ENCODE measurements at places on chromosomes 7 and 10. TPM values are rescaled to one million over a fixed set of nuclear protein-coding genes. Genes with fewer than 3 reads are reported as not detected.

IKZF1 gene
- 1.8 TPM for polyA plus RNA-seq

GRCh38 chr7:37782166-37782565 lies 66.2 kb upstream of the NME8 start:
- no peaks in the 10 kb centered on the region for H3K27me3 ChIP-seq
- H3K4me3 ChIP-seq: no peak overlapping the region
- H3K36me3 ChIP-seq: no peaks in the 10 kb centered on the region
- DNase-seq: no peak
- no peak overlapping the region for H3K27ac ChIP-seq

AGR2 gene
- polyA plus RNA-seq: 79.2 TPM

MMD2 gene
- polyA plus RNA-seq: not detected

- no peaks in the 10 kb centered on the region for H3K27me3 ChIP-seq
- H3K36me3 ChIP-seq: no peaks in the 10 kb centered on the region
- H3K4me1 ChIP-seq: no peaks in the 10 kb centered on the region
- no peak for DNase-seq
- no peak overlapping the region for H3K27ac ChIP-seq
These were observed 78.3 kb downstream of the ST8SIA6 start for GRCh38 chr10:17375936-17376584.

DNA sequence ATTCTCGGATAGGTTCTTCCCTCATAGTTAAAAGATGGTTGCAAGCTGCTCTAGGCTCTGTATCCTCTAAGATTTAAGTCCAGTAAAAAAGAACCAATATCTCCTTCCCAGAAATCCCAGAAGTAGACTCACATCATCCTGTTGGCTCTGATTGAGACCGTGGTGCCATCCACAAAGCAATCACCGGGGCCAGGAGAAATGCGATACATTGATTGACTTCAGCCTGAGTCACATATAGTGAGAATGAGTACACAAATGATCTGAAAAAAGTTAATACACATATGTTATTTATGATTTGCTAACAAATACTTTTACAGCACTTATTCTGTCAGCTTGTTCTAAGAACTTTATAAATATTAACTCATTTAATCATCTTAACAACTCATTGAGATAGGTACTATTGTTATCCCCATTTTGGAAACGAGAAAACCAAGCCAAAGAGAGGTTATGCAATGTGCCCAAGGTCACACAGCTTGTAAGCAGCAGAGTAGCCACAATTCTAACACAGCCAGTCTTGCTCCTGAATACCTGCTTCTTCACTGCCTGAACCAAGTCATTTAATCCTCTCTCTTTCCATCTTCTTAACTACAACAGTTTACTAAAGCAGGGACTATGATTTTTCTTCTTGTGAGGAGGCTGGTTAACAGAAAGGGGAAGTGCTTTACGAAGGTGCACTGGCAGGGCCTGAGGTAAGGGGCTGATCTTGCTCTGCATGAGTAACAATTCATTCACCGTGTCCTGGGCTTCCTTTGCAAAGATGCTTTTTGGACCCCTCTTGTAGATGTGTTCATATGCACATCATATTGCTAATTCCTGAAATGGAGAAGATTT lies 177.0 kb downstream of the REEP3 start:
- H3K27me3 ChIP-seq: no peaks in the 10 kb centered on the region
- no peak overlapping the region for H3K27ac ChIP-seq
- no peaks in the 10 kb centered on the region for H3K36me3 ChIP-seq

DNA sequence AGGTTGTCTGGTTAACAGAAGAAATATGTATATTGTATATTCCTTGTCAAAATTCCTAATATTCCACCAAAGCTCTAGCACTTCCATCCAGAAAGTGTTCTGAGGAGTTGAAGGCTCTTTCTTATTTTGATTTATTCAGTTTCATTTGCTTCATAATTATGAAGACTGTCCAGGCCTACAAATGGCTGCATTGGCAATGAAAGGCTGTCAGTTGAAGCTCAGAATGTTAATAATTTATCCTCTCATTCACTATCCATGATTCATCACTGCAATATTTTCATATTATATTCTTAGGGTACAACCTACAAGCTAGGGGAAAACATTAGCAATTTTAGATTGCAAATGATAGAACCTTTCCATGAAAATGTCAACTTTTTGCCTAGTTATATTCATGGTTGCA lies 57.3 kb downstream of the ARID5B start:
- H3K4me3 ChIP-seq: no peak overlapping the region
- no peak overlapping the region for H3K27ac ChIP-seq
- H3K36me3 ChIP-seq: peaks cover 10% of the 10 kb centered on the region
- no peak for DNase-seq
- no peaks in the 10 kb centered on the region for H3K27me3 ChIP-seq

PTF1A gene
- not detected for polyA plus RNA-seq

DNA sequence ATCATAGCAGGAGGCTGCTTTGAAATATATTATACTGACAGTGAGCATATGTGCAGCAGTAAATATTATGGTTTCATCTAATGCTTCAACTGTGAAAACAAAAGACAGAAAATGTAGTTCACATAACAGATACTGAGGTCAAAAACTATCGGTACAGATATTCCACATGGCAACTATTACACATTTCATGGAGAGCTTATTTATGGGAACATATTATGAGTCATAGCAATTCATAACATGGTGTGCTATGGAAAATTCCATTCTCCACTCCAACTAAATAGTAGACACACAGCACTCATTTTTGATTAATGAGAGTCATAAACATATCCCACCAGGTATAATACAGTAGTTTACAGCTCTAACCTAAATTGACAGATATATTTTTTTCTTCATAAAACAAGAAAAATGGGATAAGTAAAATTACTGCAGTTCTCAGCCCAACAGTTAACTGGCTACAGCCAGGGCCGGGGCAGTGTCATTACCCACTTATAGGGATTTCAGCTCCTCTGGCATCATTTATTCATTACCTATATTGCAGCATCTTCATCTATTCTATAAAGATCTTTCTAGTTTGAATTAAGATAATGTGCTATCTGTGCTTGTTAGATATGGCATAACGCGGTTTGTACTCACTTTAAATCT lies 475.6 kb upstream of the KLF6 start:
- DNase-seq: no peak
- no peak overlapping the region for H3K4me3 ChIP-seq
- no peak overlapping the region for H3K27ac ChIP-seq
- H3K27me3 ChIP-seq: no peaks in the 10 kb centered on the region
- no peaks in the 10 kb centered on the region for H3K36me3 ChIP-seq

DNA sequence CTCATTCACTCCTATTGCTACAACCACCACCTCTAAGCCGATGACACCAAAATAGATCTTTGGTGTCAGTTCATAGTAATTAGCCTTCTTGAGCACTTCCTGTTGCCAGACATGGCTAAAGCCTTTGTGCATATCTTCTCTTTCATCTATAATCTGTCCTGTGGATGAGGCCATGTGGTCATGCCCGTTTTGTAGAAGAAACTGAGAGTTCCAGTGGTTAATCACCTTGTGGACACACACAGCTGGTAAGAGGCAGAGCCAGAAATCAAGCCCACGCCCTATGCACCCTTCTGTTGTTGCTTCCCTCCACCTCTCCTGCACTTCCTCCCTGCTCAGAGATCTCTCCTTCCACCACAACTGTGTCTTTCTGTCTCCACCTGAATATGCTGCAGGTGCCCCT lies 285.1 kb upstream of the PFKP start:
- H3K27me3 ChIP-seq: no peaks in the 10 kb centered on the region
- H3K4me3 ChIP-seq: no peak overlapping the region
- H3K4me1 ChIP-seq: no peaks in the 10 kb centered on the region

CYP2E1 gene
- not detected for polyA plus RNA-seq

GPR146 gene
- polyA plus RNA-seq: 1.1 TPM

GRCh38 chr7:82805527-82805960 lies 357.1 kb downstream of the PCLO start:
- H3K4me1 ChIP-seq: no peaks in the 10 kb centered on the region
- H3K4me3 ChIP-seq: no peak overlapping the region
- H3K36me3 ChIP-seq: no peaks in the 10 kb centered on the region
- DNase-seq: no peak

DNA sequence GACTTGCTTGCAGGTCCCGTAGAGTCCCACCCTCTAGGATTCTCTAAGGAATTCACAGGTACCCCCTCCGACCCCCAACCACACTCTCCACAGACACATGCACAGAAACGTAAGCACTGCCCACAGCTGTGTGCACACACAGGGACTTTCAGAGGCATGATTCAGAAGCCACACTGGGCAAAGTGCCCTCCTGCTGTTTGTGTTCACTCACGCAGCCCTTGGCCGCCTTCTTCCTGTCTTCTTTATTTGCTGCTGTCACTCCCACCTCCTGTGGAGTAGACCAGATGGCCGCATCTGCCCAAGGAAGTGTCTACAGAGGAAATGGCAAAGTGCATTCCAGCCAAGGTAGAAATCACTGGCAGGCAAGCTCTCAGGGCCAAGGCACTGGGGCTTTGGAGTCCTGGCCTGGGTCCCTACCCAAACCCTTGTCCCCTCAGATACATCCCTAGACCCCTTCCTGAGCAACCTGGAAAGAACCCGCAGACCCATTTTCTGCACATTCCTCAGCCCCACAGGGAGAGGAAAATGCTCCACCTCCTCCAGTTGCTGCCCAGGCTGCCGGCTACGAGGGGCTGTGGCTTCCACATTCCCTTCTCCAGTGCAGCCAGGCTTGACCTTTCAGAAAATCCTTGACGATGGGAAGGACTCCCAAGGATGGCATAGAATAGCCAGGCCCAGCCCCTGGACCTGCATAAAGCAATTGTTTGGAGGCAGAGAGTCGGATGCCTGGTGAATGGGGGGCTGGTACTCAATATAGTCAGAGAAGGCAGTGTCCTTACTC lies 21.6 kb upstream of the GIMAP8 start:
- no peak overlapping the region for H3K4me3 ChIP-seq
- H3K27me3 ChIP-seq: no peaks in the 10 kb centered on the region
- no peak overlapping the region for H3K27ac ChIP-seq
- no peaks in the 10 kb centered on the region for H3K4me1 ChIP-seq
- H3K36me3 ChIP-seq: no peaks in the 10 kb centered on the region

SLIT1 gene
- under 0.01 TPM for polyA plus RNA-seq

DNA sequence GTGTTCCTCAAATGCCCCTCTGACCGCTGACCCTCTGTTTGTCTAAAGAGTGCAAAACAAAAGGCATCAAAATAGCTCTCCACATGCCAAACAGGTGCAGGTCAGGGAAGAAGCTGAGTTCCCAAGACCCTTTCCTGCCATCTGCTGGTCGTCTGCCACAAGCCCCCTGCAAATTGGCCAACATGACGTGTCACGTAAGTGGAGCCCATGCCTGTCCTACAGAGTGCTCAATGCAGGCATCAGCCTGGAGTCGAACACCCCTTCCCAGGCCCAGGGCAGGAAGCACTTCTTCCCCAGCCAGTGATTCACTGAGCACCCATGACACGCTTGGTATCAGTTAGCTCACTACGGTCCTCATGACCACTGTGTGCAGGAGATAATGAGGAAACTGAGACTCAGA lies 14.1 kb downstream of the TMEM72 start:
- no peaks in the 10 kb centered on the region for H3K36me3 ChIP-seq
- H3K27me3 ChIP-seq: no peaks in the 10 kb centered on the region
- no peak overlapping the region for H3K4me3 ChIP-seq
- no peak overlapping the region for H3K27ac ChIP-seq
- peaks cover 4% of the 10 kb centered on the region for H3K4me1 ChIP-seq

DNA sequence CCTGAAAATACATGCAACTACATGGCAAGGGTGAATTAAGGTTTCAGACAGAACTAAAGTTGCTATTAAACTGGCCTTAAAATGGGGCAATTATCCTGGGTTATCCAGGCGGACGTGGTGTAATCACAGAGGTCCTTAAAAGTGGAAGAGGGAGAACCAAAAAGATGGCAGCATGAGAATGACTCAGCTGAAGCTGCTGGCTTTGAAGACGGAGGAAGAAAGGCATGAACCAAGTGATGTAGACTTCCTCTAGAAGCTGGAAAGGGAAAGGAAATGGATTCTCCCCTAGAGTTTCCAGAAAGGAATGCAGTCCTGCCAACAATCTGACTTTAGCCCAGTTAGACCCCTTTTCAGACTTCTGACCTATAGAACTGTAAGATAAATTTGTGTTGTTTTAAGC lies 27.0 kb upstream of the UBN2 start:
- H3K4me1 ChIP-seq: no peaks in the 10 kb centered on the region
- no peak overlapping the region for H3K27ac ChIP-seq
- H3K36me3 ChIP-seq: no peaks in the 10 kb centered on the region
- DNase-seq: no peak
- H3K27me3 ChIP-seq: no peaks in the 10 kb centered on the region

- DNase-seq: no peak
- no peaks in the 10 kb centered on the region for H3K27me3 ChIP-seq
- no peak overlapping the region for H3K4me3 ChIP-seq
- no peaks in the 10 kb centered on the region for H3K4me1 ChIP-seq
These were observed 84.0 kb downstream of the LRGUK start for GRCh38 chr7:134210976-134211663.

DNA sequence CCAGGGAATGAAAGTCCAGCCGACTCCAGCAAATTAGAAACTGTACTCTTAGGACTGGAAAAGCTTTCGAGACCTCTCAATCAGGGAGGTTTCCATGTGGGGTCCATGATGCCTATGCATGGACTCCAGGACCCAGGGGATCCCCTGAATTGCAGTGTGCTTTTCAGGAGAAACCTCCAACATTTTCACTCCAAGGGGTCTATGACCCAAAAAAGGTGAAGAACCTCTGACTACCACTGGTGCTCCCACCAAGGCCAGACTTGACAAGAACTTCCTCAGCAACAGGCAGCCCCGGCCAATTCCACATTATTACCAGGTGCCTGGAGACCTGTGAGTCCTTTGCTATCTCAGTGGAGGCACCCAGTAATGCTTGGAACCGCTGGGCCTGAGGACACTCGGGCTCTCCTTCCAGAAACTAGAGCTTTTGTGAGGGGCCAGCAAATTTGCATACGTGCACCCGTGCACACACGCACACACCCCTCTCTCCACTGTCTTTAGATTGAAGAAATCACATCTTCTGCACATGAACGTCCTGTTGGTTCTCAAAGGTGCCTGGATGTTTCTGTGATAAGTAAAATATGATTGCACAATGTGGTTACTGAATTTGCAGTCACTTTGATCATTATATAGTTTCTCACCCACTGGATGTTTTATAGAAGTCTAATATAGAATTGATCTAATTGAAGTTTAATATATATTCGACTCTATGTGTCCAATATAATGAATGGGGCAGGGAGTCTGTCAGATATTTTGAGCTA lies 54.7 kb downstream of the SYPL1 start:
- DNase-seq: no peak
- H3K4me1 ChIP-seq: no peaks in the 10 kb centered on the region
- H3K36me3 ChIP-seq: no peaks in the 10 kb centered on the region

ZNF25 gene
- polyA plus RNA-seq: 3.9 TPM

FAM221A gene
- polyA plus RNA-seq: 9.7 TPM

DNA sequence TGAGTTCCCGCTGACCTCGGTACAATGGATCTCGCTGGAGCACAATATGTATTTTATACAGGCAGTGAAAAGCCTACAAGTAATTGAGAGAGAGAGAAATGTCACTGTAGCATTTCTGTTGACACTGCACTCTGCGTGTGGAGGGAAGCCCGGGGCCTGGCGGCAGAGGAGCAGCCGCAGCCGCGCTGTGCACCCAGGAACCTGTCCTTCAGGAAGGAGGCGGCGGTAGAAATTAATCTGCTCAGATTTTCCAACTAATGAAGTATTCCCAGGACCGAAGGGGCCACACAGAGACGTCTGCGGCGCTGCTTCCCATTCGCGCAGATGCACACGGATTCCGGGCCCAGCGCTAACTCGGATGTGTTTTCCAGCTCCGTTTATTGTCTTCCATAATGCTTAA lies 170.1 kb downstream of the EBF3 start:
- DNase-seq: no peak
- no peak overlapping the region for H3K27ac ChIP-seq
- H3K4me1 ChIP-seq: no peaks in the 10 kb centered on the region
- no peaks in the 10 kb centered on the region for H3K36me3 ChIP-seq

- H3K36me3 ChIP-seq: no peaks in the 10 kb centered on the region
- DNase-seq: no peak
- H3K27me3 ChIP-seq: no peaks in the 10 kb centered on the region
- no peaks in the 10 kb centered on the region for H3K4me1 ChIP-seq
These were observed 165.6 kb downstream of the COL28A1 start for GRCh38 chr7:7370076-7370475.

Measured in small intestine (tissue), 16 donors.